ENCODE measurements at places on chromosomes 12 and 14.

- no peak for DNase-seq
Observed at GRCh38 chr12:64707926-64708325, 51.3 kb downstream of the GNS start.

DNA sequence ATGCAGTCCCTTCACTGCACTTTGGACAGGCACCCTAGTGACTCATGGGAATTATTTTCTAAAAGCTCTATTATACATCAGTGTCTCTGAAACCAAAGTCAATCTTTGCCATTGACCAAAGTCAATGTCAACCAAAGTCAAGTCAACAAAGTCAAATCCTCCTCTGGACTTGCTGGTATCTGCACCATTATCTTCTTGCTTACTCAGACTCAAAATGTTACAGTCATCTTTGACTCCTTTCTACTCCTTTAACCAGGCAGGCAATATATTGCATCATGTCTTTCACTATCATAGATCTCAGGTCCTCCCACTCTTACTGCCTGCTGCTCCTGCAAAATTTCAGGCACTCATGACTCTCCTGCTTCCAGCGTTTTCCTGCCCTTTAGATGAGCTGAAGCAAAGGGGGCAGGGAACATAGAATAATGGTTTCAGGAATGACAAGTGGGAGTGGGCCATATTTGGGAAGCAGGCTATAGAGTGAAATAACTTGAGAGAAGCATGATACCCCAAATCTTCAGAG is 39.2 kb downstream of the IGF1 start:
- no peak for DNase-seq

DNA sequence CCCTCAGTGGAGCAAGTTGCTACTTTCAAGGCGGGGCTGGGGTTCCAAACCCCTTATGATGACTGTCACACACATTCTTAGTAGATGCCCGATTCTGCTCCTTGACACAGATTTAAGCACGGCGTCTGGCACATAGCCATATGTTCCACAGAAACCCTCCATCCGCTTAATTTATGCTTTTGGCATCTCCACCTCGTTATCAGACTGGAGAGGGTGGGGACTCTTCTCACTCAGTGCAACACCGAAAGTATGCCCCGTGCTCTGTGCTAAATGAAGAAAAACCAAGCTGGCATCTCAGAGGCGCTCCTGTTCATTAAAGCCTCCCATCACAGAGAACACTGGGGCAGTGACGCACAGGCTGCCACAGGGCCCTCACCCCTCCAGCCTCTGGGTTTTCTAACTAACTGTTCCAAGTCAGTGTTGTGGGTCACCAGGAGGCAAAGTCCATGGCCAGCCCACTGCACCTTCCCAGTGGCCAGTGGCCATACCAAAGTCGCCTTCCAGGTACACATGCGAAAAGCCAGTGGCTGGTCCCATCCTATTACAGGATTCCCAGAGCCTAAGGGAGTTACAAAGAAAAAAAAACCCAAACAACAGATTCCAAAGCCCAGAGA is 27.3 kb downstream of the CCDC88C start:
- no peak for DNase-seq

DNA sequence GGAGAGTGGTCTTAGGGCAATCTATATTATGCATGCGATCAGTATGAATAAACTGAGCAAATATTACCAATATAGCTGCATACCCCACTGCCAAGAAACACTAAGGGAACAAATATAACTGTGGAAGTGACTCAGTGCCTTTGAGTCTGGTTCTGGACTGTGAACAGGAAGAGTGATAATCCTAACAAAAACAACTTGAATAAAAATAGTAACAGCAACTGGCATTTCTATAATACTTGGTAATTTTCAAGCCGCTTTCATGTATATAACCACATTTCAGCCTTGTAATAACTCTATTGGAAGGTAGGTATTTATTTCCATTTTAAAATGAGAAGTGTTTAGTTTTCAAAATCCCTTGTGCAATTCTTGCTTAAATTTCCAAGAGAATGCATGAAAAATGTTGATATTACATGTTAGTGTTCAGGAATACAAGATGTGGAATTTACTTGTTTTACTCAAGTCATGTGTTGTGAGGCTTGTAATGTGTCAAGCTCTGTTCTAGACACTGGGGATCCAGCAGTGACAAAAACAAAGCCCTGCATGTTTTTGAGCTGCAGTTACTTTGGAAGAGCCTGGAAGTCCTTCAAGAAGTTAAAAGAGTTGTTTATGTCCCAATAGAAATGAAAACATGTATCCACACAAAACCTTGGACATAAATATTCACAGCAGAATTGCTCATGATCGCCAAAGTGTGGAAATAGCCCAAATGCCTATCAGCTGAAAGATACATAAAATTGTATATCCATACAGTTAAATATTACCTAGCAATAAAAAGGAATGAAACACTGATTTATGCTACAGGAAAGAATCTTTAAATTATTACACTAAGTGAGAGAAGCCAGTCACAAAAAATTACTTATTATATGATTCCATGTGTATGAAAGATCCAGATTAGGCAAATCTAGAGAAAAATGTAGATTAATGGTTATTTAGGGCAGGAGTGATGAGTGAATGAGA is 338.1 kb upstream of the TMEM132C start:
- no peak for DNase-seq

DNA sequence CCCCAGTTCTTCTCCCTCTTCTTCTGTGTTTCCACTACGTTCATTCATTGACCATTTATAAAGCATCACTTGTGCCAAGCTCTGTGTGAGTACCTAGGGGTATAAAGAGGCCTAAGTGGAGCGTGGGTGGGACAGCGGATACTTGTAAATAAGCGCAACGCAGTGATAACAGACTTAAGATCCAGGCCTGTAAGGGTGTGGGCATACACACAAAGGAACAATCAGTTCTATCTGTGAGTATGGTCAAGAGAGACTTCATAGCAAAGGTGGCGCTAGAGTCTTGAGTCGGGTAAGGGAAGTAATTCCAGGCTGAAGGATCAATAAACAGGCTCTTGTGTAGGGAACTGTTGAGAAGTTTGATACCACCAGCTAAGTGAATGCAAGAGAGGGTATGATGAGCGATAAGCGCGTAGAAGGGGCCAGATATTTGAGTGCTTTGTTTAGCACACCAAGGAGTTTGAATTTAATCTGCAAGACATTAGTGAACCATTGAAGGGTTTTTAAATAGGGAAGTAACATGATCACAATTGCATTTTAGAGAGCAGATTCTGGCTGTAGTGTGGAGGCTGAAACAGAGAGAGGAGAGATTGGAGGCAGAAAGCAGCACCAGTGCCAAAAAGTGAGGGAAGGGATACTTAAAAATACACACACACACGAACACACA is 1.0 kb upstream of the GXYLT1 start:
- DNase-seq, result no peak

DNA sequence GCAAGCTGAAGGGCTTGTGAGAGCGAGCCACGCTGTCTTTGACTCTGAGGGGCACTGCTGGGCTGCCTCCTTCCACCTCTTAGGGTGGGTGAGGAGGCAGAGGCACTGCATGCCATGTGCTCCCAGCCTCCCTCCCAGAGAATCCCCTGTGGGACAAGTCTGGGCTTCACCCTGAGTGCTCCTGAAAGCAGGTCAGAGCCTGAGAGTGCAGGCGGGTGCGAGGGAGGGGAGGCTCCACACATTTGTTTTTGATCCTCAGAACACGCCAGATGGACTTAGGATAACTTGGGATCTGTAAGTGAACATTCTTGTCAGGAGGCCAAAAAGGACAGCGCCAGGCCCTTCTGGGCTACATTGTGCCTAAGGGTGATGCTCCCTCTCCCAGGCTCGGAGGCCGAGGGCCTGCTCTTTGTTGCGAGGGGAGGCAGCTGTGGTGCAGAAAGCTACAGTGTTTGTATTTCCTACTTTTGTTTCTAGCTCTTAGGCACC is 155.4 kb downstream of the TMX1 start:
- DNase-seq, result no peak

- DNase-seq, result no peak
Observed at GRCh38 chr12:65326616-65327015, 48.1 kb downstream of the MSRB3 start.

- no peak for DNase-seq
Observed at GRCh38 chr12:22598763-22599161, 26.2 kb upstream of the ETNK1 start.

DNA sequence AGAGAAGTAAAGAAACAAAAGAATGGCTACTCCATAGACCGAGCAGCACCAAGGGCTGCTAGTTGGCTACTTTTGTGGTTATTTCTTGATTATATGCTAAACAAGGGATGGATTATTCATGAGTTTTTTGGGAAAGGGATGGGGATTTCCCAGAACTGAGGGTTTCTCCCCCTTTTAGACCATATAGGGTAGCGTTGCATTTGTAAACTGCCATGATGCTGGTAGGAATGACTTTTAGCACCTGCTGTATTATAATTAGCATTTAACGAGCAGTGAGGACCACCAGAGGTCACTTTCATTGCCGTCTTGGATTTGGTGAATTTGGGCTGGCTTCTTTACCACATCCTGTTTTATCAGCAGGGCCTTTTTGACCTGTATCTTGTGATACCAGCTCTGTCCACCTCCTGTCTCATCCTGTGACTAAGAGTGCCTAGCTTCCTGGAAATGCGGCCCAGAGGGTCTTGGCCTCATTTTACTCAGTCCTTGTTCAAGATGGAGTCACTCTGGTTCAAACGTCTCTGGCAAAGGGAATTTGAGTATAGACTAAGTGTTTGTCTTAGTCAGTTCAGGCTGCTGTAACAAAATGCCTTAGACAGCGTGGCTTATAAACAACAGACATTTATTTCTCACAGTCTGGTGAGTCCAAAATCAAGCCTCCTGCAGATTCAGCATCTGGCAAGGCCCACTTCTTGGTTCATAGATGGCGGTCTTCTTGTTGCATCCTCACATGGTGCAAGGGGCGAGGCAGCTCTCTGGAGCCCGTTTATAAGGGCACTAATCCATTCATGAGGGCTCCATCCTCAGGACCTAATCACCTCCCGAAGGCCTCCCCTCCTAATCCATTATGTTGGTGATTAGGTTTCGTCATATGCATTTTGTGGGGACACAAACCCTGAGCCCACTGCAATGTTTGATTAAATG is 348.3 kb upstream of the SFSWAP start:
- DNase-seq, result no peak
